Sciatic nerve (tissue), 2 donors: ENCODE measurements at places on chromosomes 16 and 17. TPM values are rescaled to one million over a fixed set of nuclear protein-coding genes. Genes with fewer than 3 reads are reported as not detected.

Gene CMTM1
- 6.2 TPM for total RNA-seq

Gene DNAI2
- not detected for total RNA-seq

Gene RAMP2
- 67.5 TPM for total RNA-seq

Gene CD7
- 2.5 TPM for total RNA-seq

Gene KRT24
- 0.53 TPM for total RNA-seq

Gene AOC2
- 1.6 TPM for total RNA-seq

Gene PRSS33
- not detected for total RNA-seq

DNA sequence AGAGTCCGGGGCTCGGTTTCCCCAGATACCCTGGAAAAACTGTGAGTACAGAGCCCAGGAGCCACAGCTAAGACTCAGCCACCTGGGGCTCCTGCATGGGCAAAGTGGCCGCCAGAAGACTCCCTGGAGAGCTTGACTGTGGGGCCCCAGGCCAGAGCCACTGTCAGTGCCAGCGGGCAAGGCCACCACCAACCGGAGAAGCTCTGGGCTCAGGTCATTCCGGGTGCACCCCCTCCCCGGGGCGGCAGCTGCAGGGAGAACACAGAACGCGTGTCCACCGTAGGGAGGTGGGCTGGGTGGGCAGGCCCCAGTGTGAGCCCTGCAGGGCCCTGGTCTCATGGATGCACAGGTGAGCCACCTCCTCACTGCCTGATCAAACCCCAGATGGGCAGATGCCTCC is 22.3 kb upstream of the RBFOX3 start:
- DNase-seq, result peak; percentile 32

DNA sequence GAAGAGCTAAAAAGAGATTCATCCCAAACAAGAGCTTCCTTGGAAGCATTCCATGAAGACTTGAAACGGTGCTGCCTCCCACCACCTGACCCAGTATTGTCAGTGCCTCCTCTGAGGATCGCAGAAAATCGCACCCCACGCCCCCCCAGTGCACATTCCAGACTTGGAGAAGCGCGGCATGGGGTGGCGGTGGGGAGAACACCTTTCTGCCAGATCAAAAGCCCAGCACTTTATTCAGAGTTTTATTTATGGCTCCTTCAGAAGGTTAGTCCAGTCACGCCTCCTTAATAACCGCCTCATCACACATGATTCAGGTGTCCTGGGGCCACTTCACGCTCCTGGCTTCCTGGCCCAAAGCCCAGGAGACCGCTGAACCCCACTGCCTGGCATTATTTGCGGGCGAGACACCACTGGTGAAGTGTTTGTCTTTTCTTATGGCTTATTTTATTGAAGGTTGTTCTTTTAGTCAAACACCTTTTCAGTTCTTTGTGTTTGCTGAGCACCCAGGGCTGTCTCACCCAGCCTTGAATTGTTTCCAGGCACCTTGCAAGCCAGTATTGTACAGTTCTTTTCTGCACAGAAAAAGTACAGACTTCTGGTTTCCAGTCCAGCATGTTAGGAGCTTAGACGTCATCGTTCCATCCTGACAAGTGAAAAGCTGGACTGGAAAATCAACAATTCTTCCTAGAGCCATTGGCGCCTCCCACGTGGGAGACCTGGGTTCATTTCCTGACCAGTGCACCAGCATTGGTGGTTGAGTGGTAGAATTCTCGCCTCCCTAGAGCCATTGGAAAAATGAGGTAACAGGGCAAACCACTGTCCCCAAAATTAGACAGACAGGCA is 79.6 kb upstream of the CACNG5 start:
- DNase-seq, result no peak

GRCh38 chr16:56547120-56547948 is 17.5 kb upstream of the MT4 start:
- no peak for DNase-seq

DNA sequence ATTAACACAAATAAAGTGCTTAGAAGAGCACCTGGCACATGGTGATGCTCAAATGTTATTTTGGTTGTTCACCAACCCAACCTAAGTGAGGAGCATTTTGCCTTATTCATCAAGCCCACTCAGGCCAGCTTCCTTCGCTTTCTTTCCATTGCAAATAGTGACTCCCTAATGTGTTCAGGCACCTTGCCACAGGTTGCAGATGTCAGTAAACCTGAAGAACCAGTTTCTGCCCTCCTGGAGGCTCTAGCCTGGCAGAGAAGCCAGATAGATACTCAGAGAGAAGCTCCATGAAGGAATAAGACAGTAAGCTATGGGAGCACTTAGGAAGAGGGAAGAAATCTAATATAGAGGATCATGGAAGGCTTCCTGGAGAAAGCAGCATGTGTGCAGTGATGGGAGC is 23.9 kb downstream of the GPR139 start:
- DNase-seq, result no peak

- DNase-seq, result no peak
Observed at GRCh38 chr16:1614456-1615102, 2.4 kb downstream of the CRAMP1 start.

- DNase-seq, result no peak
Observed at GRCh38 chr17:19645734-19646201, 2.8 kb upstream of the ALDH3A2 start.

DNA sequence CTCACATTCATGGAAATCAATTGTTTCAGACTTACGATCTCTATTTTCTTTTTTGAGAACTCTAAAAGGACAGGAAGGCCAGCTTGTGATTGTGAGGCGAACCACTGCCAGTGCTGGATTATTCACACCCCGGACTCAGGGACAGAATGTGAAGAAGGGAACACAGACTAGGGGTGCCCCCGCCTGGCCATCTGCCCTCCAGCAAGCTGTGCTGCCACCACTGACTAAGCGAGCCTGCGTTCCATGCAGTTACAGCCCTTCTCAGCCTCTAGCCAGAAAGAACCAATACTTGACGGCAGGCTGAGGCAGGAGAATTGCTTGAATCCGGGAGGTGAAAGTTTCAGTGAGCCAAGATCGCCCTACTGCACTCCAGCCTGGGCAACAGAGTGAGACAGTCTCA is 2.8 kb downstream of the HAGH start:
- DNase-seq, result no peak

DNA sequence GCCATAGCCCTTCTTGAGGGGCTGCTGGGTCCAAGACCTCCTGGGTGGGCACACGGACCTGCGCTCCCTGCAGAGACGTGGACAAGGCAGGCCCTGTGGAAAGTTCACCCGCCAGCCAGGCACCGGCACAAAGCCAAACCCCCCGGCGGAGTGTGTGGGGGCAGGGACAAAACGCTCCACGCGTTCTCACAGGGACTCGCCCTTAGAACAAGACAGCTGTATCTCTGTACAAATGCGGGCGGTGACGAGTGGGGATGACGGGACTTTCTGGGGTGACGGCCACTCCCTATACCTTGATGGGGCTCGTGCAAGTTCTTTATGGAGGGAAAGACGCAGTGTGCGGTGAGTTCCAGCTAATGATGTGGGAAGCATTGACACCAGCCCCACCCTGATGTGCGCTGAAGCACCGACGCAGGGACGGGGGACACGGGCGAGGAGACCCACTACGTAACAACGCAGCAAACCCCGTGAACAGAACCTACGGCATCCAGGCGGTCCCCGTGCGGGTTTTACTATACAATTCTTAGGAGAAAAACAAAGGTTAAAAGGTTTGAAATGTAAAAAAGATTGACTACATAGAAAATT is 49.4 kb downstream of the LMF1 start:
- DNase-seq, result no peak

- DNase-seq, result no peak
Observed at GRCh38 chr16:46885960-46886763, 2.0 kb downstream of the GPT2 start.

GRCh38 chr16:27387724-27388123 is 14.2 kb upstream of the IL21R start:
- DNase-seq, result no peak

DNA sequence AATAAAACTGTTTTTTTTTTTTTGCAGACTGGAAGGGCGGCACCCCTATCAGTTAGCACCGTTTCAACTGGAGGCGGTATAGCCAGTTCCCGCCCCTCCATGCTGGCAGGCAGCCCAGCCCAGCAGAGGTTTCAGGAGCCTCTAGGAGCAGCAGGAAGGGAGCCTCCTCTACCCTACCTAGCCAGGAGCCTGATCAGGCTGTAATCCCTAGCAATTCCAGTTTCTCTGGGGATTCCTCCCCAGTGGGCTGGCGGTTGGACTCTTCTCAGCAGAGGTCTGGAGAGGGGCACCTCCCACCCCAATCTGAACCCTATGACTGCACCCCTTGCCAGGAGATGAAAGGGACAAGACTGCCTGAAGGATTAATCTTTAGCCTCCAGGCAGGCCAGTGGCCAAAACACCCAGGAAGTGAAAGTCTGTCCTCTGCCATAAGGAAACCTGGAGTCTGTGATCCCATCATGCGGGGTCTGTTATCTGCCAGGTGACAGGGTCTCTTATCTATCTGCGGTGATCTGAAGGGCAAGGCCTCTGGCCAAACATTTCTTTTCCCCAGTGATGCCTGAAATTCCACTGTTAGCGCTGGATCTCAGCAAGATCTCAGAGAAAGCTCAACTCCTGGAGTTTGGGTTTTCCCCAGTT is 4.9 kb upstream of the CDH1 start:
- DNase-seq, result no peak

DNA sequence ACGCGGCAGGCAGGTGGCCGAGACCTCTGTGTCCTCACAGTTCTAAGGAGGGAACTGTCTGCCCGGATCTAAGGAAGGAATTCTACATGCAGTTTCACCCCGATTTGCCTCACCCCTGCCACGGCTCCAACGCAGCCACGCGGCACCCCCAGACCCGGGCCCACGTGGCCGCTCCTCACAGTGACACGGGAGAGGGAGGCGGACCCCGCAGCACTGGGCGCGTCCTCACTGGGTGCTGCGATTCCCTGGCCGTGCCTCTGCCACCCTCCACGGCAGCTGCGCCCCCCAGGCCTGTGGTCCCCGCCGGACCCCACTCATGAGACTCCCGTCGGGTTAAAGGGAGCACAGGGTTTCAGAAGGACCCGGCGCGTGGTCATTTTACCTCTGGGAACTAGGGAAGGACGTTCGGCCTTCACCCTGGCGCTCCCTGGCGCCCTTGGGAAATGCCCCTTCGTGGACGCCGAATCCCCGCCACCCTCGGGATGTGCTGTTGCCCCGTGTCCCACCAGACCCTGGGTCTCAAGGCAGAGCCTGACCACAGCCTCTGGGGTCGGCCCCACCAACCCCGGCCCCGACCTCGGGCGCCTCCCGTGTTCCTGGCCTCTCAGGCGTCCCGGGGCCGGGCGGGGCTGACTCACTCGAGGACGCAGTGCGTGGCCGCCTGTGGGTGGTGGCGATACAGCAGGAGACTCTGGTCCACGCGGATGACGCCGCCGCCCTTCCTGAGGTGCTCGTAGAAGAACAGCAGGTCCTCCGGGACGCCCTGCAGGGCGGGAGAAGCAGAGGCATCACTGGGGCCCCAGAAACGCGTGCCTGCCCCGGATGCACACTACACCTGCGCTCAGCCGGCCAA is 118.8 kb upstream of the METRNL start:
- peak; percentile 55 for DNase-seq

DNA sequence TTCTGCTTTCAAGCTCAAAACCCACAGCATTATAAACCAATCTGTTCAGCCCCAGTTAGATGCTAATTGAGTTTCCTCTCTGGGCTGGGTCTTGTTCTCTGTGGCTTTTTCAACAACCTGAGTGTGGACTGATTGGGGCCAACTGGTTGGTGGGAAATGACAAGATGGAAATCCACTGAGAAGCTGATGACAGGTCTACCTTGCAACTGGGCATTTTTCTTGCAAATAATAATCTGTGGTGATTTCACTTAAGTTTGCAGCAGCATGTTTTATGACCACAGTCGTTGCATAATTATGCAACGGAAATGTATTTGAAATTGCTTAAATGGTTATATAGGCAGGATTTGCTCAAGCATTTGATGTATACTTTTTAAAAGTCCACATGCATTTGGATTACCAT is 69.9 kb downstream of the AKAP1 start:
- DNase-seq, result no peak

DNA sequence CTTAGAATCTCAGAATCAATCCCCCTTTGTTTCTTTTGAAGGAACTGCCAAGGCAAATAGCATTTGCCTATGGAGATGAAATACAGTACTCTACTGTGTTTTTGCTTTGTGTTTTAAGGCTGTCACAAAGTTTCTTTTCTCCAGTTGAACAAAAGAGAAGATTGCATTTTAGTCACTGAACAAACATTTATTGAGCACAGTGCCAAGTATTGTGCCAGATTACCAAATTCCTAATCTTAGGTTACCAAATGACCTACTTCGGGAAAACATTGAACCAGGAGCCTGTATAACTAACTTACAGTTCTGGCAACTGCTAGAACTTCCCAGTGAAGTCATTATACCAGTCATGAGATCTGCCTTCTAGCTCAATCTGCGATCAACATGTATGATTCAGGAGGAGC is 3.0 kb upstream of the UBB start:
- no peak for DNase-seq
